ENCODE measurements at places on chromosomes 4 and X.

DNA sequence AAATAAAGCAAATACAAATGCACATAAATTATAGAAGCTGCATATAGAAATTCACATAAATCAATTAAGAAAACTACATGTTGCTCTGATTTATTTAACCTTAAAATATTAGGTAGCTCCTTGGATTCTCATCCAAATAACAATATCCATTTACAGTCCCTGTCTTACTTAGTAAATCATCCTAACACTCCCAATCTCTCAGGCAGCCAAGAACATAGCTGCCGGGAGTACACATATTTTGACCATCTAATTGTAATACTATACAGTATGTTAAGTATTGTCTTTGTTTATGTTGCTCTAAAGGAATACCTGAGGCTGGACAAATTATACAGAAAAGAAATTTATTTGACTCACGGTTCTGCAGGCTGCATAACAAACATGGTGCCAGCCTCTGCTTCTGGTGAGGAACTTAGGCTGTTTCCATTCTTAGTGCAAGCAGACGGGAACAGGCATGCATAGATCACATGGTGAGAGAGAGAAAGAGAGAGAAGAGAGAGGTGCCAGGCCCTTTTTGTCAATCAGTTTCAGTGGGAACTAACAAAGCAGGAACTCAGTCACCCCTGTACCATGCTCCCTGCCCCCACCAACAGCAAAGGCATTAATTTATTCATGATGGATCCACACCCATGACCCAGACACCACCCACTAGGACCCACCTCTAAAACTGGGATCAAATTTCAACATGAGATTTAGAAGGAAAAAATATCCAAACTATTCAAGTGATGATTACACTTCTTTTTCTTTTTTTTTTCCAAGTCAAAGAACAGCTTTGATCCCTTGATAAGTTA is 614.8 kb upstream of the TECRL start:
- no peak for DNase-seq

DNA sequence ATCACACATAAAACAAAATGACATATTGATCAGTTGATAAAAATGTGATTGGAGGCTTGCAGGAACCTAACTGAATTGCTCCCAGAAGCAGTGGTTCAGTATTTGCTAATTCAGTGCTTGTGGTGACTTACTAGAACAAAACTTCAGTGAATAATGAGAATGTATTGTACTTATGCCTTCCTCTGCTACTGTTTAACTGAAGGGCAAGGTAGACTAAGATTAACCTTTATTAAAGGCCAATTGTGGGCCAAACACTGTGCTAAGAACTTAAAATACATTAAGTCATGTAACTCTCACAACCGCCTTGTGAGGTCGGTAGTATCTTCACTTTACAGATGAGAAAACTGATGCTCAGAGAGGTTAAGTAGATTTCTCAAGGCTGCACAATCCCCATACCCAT is 14.9 kb downstream of the IGFBP7 start:
- no peak for DNase-seq

- DNase-seq: no peak
Measured at GRCh38 chr4:140156529-140157171, 2.7 kb upstream of the MAML3 start.

GRCh38 chrX:112218388-112218787 is 135.8 kb upstream of the TRPC5 start:
- no peak for DNase-seq

- no peak for DNase-seq
Measured at GRCh38 chrX:132749406-132749805, 209.0 kb downstream of the HS6ST2 start.

GRCh38 chr4:140743194-140743931 is 12.8 kb downstream of the TBC1D9 start:
- DNase-seq: no peak

GRCh38 chr4:86947501-86948120 is 12.8 kb downstream of the AFF1 start:
- no peak for DNase-seq

GRCh38 chr4:86896596-86896995 is 4.4 kb upstream of the C4orf36 start:
- DNase-seq: no peak

DNA sequence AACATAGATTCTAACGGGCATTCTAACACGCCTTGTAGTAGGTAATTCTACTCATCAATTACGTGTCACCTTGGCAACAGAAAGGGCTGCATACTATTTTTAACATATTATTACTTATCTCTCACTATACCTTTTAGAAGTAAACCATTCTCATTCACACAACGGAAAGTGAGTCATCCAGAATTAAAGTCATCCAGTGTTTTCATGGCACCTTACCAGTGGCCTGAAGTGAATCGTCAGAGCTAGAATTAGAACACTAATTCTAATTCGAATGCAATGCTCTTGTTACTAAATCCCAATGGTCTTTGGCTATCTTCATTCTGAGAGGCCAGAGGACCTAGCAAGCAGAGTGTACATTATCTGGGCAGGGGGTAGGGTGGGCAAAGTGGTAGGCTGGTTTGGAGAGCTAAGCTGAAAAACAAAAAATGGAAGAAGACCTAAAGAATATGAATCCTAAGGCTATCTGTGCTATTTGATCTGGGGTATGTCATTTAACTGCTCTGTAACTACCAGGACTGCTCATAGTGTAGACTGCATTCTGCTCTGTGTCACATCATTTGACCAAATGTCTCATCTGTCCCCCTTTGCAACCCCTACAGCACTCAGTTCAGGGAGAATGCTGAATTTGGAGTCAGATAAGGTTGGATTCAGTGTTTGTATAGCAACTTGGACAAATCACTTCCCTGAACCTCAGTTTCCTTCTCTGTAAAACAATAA is 96.5 kb downstream of the HDAC8 start:
- no peak for DNase-seq

- no peak for DNase-seq
Measured at GRCh38 chr4:47104986-47105385, 73.6 kb downstream of the GABRB1 start.

- no peak for DNase-seq
Measured at GRCh38 chr4:33184657-33185290, 2464.6 kb downstream of the PCDH7 start.

GRCh38 chr4:61628727-61629126 is 428.6 kb downstream of the ADGRL3 start:
- no peak for DNase-seq

DNA sequence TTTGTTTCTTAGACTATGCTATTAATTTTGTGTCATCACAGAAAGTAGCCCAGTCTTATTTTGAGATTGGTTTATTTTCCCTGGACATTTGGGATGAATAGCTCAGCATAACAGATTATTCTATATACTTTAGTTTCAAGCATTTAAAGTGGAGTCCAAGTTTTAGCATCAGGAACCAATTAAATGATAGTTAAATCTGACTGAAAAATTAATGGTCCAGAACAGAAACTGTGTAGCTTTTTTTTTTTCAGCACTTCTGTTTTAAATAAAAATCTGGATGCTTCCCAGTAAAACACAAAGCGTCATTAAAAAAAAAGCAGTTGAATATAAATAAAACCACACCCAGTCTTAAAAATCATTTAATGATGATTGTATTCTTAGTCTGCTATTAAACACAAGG is 59.4 kb upstream of the PITX2 start:
- DNase-seq: no peak

DNA sequence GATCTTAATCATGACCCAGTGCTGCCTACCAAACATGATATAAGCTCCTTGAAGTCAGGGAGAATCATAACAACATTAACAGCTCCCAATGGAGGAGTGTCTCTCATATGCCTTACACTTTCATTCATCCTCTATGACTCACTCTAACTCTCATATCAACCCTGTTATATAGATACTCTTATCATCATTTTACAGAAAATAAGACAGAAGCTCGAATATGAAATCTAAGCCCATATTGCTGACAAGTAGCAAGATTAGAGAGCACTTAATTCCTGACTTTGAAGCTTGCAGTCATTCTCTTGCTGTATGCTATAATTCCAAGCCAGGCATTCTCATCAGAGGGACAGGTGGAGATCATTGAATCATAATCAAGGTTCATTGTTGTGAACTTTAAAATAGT is 476.7 kb upstream of the ATOH1 start:
- no peak for DNase-seq

- DNase-seq: no peak
Measured at GRCh38 chr4:112954286-112954685, 95.2 kb upstream of the ANK2 start.

DNA sequence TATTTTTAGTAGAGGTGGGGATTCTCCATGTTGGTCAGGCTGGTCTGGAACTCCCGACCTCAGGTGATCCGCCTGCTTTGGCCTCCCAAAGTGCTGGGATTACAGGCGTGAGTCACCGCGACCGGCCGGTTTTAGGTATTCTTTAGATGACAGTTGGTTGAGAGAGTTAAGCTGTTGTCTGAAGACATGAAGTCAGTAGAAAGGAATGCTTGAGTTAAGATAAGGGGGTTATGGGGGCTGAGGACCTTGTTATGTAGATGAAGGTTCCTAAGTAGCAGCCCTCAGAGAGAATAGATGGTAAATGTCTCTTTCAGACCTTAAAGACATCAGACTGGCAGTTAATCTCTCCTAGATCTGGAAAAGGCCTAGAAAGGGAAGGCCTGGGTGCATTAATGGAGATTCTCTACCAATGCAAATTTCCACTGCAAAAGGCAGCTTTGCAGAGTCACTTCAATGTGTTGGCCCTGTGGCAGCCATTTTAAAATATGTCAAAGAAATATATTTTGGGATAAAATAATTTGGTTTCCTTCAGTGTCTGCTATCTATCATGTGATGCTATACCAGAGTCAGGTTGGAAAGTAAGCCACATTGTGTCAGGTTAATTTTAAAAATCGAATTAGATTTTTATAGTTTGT is 6.4 kb upstream of the ZNF674 start:
- no peak for DNase-seq

GRCh38 chrX:6024204-6024603 is 204.5 kb downstream of the NLGN4X start:
- DNase-seq: no peak

GRCh38 chrX:113400193-113400704 is 559.6 kb upstream of the AMOT start:
- DNase-seq: no peak

- no peak for DNase-seq
Measured at GRCh38 chr4:64001229-64001898, 407.9 kb downstream of the TECRL start.

DNA sequence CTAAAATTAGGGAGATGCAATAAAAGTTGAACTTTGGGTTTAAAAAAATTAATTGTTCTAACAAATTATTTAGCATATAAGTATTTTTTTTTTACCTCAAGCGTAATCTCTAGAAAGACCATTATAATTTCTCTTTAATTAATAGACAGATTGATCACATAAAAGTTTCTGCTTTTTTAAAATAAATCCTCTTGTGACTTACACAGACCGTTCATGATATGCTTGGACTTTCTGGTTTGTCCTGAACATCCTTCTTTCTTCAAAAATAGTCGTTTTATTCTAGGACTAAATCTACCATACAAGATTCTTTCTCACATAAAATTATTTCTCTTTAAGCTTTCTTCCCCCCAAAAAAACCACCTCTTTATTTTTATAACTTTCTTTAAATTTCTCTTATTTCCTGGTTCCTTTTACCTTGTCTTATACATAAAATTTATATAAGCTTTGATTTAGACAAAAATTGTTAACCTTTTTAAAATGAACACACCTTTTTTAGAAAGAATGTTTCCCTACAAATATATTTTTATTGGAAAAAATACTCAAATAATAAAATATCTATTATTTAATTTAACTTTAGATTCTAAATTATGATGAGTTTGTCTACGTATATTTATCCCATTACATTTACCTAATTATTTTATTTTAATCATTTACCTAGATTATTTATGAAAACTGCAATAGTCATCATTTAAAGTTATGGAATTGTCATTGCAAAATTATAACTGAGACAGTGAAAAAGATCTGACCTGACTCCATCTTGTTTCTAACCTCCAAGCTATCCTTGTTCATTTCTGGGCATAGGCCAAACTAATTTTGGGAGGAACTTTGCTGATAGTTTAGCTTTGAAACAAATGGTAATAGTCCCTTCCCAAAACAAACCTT is 37.6 kb downstream of the PGRMC2 start:
- no peak for DNase-seq

GRCh38 chrX:113726009-113726408 is 857.9 kb upstream of the HTR2C start:
- DNase-seq: no peak

GRCh38 chrX:114584375-114584943 is 573 bp downstream of the HTR2C start:
- DNase-seq: no peak

GRCh38 chr4:58957711-58958110 is 1847.5 kb upstream of the IGFBP7 start:
- DNase-seq: no peak

- no peak for DNase-seq
Measured at GRCh38 chrX:16100673-16101072, 22.7 kb upstream of the GRPR start.

DNA sequence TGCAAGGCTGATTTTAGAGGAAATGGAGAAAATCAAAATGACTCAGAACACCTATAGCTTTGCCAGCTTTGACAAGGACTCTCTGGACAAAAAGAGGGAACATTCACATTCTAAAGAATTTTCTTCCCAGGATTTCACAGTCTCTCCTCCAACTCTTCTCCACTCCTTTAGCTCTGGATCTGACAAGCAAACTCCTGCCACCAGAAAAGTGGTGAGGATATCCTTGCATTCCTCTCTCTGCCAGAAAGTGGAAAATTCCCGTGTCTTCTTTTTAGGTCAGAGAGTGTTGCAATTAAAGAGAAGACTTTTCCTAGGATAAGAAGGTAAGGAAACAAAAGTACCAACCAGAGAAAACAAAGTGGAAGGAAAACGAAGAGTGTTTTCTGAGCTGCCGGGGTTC is 16.1 kb upstream of the PDGFRA start:
- DNase-seq: no peak

- DNase-seq: no peak
Measured at GRCh38 chr4:13329340-13329850, 154.7 kb downstream of the RAB28 start.

DNA sequence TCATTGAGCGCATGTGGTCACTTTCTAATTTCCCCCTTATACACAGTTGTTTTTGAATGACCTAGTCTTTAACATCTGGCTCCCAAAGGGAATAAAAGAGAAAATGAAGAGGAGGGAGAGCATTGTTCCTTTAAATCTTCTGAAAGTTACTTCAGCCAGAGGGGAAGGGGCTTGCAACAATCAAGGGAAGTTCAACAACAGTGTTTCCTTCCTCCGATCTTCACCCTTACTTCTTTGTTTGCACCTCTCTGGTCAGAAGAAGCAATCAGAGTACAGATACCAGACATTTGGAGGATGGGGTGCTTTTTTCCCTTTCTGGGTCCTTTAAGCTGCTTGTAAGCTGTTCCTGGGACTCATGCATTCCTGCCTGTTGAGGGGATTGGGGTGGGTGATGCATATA is 125.4 kb downstream of the TBC1D19 start:
- DNase-seq: no peak

DNA sequence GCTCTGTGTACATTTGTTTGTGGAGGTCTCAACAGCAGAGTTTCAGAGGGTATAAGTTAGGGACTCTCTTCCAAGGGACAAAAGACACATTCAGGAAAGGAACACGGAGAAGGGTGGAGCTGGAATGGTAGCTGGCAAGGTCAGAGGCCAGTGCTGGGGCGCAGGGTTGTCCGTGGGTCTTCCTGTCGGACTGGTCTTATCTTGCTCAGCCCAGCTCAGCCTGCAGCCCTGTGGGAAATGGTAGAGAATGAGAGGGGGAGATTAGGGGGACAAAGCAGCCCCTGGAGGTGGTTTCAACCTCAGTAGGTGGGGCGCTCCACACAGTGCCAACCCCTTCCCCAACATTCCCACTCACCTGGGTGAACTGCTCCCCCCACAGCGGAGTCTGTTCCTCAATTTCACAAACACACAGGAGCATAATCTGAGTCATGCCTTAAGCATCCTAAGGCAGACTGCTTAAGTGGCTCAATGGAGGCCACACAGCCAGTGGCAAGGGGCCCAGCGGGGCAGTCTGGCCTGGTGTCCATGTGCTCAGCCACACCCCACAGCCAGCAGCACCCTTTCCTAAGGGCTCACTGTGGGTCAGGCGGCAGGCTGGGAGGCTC is 6.9 kb upstream of the HDAC6 start:
- no peak for DNase-seq

All from occipital lobe (tissue), 3 donors.